Small intestine (tissue), 16 donors: ENCODE measurements at places on chromosomes 6 and 20.

DNA sequence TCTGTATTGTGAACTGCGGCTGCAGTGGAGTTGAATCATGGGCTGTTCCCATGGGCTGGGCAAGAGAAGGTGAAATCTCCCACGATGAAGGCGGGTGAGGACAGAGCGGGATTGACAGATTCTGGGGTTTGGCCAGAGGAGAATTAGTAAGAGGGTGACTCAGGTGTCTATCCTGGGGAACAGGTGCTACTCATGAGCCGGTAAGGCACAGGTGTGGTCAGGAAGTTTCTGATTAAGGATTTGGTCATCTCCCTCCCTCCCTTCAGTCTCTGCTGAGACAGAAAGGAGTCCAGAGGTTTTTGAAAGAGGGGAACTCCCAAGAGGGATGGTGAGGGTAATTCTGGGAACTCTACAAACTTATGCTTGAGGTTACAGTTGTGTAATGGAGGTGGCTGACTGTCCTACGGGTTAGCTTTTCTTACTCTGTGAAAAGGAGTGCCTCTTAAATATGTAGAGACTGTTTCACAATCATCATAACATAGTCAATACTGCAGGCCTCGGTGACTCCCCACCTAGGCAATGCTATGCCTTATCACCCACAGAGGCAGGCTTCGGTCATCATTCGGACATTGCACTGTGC lies 31.5 kb downstream of the SERPINB1 start:
- peak; percentile 86 for DNase-seq

- DNase-seq, result no peak
Observed at GRCh38 chr6:31446481-31446880, 43.1 kb downstream of the MICA start.

GRCh38 chr6:32933661-32934085 lies 7.2 kb downstream of the HLA-DMB start:
- peak; percentile 78 for DNase-seq

DNA sequence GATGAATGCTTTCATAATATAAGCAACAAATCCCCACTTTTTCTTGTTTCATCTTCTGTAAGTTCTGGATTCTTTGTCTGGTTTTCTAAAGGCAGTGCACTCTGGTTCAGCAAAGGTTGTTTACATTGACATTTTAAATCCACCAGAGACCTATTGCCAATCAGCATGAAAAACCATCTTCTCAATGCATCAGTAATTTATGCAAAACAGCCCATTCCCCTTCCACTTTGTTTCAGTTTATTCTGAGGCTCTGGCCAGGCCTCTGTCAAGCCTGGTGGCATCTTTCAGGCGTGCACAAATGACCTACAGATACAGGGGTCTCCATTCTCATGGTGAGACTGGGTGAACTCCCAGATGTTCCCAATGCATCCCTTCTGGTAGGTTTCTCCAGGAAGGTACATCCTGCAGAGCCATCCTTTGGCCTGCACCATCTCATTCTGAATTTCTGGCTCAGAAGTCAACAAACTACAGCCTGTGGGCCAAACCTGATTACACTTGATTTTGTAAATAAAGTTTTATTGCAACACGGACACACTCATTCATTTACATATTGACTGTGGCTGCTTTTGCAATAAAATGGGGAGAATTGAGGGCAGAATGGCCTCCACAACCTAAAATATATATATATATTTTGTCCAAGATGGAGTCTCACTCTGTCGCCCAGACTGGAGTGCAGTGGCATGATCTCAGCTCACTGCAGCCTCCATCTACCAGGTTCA lies 405.4 kb downstream of the PREX1 start:
- no peak for DNase-seq

- no peak for DNase-seq
Observed at GRCh38 chr20:20887593-20888265, 175.3 kb upstream of the RALGAPA2 start.

GRCh38 chr6:52512199-52512598 lies 64.7 kb downstream of the TRAM2 start:
- DNase-seq, result no peak

GRCh38 chr20:53643031-53643832 lies 49.6 kb upstream of the ZNF217 start:
- peak; percentile 86 for DNase-seq

GRCh38 chr6:114007516-114007915 lies 36.6 kb upstream of the HDAC2 start:
- no peak for DNase-seq

DNA sequence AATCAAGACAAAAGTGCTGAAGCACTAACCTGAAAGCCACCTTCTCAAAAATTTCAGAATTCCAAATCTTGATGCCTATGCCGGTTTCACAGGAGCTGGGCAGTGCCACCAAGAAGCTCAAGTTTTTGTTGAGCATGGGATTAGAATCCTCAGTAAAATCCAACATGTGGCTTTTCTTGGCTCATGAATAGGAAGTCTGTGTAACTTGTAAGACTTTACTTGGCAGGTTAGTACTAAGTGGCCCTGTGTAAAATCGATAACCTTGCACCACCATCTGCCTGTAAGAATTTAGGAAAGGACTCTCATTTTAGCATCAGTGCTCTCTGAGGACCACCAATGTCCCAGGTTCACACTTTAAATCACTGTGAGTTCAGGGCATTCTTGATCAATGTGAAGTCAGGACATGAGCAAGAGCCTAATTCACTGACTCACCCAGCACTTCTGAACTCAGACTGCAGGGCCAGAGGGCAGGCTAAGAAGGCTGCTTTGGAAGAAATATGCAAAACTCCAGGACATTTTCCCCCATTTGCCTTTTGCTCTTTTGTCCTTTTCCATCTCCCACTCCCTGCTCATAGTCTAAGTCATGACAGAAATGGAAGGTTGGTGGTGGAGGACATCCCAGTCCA lies 113.2 kb downstream of the EDN1 start:
- peak; percentile 13 for DNase-seq

DNA sequence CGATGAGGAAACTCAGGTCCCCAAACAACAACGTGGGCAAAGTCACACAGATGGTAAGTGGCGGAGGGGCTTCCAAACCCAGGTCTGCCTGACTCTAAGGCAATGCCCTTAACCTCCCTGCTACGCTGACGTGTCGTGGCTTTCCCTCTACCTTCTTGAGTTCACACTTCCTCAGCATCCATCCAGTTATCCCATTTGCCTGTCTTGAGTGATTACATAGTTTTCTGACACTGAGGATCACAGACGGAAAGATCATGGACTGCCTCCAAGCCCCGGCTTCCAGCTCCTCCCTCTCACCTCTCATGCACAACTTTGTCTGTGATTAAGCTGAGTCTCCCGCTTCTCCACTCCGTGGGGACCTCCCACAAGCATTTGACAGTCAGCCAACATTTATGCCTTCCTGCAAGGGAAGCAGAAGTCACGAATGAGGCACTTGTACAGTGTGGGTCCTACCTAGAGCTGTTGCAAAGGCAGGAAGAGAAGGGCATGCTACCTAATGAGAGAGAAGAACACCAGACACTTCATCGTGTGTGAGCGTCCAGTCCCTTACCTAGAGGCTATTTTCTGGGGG lies 33.8 kb downstream of the TBC1D7 start:
- no peak for DNase-seq

DNA sequence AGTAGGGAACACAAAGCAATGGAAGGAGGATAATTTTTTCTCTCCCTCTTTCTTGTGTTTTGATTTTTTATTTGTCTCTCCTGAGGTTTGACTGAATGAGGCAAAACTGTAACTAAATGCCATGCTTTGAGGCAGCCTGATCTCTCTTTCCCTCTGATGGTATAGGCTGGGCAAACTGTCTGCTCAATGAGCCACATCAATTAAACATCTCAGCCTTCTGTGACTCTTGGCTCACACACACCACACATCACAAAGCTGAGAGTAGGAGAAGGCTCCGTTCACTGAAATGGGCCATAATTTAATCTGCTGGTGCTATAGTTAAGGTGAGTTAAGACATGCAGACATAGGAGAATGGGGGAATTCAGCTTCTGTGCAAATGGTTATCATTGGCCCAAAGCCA lies 28.1 kb upstream of the SCGN start:
- no peak for DNase-seq

DNA sequence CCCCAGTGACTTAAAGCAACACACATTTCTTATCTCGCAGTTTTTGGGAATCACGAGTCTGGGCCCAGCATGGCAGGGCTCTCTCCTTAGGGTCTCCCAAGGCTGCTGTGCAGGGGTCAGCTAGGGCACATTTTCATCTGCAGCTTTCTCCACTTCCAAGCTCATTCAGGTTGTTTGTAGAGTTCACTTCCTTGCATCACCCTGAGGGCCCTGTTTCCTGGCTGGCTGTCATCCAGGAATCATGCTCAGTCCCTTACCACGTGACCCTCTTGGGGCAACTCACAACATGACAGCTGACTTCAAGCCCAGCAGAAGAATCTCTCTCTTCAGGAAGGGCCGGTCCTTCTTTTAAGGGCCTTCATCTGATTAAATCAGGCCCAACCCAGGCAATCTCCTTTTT lies 21.3 kb downstream of the SNAP25 start:
- peak; percentile 74 for DNase-seq

GRCh38 chr6:129454488-129454887 lies 255.5 kb downstream of the ARHGAP18 start:
- no peak for DNase-seq

DNA sequence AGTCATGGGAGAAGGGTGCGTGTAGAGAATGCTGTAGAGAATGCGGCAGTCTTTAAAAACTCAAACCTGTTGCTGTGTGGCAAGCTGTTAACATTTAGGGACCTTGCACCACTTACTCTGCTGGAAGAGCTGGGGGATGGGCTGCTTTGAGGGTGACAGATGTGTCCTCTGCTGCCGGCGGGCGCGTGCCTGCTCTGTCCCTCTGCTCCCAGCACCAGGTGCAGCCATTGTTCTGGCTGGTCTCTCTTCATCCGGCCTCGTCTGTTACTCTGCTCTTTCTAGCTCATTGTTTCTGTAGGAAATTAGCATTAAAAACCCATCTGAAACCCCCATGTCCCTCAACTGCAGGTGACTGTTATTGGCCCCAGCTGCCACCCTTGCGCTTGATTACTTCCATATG lies 78.5 kb downstream of the CBFA2T2 start:
- DNase-seq, result peak; percentile 33

GRCh38 chr20:60271597-60271996 lies 313.4 kb downstream of the CDH26 start:
- no peak for DNase-seq

DNA sequence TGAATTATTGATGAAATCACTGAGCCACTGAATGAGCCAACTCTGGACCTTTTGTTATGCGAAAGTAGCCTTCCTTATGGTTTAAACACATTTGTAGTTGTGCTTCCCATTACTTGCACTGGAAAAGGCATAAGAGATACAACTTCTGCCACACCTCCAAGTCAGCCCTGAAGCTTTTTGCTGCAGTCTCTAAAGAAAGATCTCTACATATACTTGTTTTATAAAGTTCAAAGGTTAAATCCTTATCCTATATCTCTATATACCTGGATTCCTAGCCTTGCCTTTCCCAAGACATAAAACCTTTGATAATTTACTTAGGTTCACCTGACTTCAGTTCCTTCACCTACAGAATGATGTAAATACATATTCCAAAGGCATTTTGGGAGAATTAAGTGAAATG lies 132.0 kb downstream of the PTPRK start:
- peak; percentile 21 for DNase-seq

DNA sequence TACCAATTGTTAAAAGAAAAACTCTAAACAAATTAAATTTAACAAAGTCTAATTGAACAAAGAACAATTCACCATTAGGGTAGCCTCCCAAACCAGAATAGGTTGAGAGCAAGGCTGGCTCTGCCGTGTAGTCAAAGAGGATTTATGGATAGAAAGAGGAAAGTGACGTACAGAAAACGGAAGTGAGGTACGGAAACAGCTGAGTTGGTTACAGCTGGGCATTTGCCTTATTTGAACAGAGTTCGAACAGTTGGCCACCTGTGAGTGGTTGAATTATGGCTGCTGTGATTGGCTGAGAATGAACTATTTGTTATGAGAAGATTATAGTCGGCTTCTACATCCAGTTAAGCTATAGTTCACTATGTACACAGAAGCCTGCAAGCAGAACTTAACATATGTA lies 18.5 kb upstream of the ISM1 start:
- DNase-seq, result no peak

DNA sequence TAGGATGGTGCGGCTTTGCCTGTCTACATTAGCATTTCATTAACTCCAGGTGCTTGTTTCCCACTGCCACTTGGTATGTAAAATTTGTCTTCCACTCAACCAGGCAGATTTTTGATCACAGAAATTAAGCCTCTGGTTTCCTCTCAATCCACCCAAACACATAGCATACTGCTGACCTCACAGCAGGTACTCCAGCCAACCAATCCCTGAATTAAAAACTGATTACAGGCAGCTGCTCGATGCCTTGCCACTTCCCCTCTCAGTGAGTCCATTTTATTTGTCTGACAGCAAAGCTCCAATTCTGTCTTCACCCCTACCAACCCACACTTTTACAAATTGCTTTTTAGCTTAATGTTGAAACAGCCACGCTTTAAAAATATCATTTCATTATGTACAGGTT lies 95.2 kb downstream of the PLCB1 start:
- DNase-seq, result no peak

GRCh38 chr6:5109436-5109835 lies 24.3 kb downstream of the PPP1R3G start:
- DNase-seq, result no peak

GRCh38 chr20:58179432-58180099 lies 48.9 kb downstream of the ANKRD60 start:
- DNase-seq, result peak; percentile 46

DNA sequence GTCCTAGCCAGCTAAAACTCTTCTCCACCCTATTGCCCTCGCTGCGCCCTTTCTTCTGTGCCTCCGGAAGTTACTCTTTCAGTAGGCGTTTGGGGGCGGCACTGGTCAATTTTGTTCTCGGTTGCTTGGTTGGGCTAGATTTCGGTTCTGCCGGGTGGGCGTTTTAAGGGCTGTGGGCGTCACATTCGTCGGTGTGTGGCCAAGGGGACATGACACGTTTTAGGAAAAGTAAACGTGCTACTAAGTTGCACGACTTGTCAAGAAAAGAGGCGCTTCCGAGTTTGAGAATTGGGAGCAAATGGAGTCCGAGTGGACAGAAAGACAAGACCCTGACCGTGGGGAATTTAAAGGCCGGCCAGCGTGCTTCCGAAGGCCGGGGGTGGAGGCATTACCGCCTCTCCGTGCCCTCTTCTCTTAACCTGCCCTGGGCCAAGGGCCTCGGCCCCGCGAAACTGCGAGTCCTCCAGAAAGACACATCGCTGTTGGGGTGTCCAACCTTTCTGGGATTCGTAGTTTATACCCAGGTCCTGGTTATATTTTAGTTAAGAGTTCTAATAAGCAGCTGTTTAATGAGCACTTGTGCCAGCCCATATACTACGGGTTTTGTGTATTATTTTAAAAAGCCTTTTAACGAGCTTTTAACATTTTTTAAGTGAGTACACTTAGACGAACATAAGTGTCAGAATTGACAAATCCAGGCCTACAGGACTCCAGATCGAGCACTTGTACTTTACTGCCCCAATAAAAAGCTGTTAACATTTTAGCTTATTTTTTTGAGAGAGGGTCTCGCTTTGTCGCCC lies 664 bp upstream of the BAG6 start:
- no peak for DNase-seq
